IPS DF 6.9 (cell line): ENCODE measurements at places on chromosomes 3 and 15.

DNA sequence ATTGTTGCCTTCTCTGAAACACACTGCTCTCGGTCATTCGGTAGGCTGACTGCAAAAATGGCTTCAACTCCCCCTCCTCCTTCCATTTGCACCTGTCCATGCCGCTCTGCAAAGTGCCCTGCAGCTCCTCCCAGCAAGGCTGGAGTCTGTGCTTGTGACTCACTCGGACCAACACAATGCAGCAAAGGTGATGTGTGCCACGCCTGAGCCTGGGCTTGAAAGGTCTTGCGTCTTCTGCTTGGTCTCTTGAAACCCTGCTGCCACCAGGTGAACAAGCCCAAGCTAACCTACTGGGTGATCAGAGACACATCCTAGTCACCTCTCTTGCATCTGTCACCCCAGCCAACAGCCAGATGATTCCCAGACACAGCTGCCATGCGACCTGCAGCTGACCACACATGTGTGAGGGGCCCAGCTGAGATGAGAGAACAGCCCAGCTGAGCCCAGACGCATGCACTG, 71.1 kb downstream of the MGLL start:
- DNase-seq: no peak

DNA sequence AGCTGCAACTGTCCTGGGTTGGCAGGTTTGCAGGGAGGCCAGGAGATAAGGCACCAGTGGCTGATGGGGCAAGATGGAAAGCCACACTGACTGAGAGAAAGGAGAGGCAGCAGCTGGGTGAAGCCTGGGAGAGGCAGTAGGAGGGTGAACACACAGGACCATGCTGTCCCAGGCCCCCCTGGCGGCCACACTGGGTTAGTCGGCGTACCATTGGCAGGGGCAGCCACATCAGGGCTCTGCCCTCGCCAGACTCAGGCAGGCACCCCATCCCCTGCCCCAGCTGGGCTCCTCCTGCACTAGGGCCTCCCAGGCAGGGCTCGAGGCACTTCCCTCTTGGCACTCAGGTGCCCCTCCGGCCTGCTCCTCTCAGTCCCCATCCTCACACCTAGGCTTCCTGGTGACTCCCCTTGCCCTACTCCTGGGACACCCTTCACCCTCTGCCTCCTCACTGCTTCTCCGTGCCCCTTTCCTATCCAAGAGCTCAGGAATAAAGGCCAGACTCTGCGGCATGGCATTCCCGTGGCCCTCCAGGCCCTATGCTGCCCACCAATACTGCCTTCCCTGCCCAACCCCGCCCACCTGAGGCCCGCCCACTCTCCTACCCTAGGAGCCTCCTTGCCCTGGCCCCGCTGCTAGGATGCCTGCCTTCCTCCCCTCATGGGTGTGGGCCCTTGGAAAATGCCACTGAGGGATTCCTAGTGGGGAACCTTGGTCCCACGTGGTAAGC, 28.7 kb upstream of the DUSP7 start:
- no peak for DNase-seq

DNA sequence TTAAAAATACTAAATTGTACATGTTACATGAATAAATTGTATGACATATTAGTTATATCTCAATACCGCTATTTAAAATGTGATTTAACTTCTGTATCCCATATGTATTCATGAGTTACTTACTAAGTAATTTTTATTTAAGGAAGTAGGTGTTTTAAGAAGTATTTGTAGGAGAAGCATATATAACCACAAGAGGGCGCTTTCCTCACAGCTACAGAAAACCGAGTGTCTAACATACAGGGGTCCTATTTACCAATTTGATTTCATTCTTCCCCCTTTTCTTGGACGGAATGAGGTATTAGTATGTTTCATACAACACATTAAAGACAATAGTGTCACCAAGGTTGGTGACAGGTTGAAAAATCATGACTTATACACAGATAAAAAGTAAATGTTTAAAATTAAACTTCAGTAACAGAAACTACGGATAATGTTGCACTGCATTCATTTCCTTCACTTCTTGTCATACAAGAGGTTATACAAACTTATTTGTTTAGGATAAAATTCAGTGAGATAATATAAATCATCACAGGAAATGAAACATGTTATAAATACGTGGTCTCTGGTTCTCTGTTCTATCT, 253.6 kb downstream of the MAGI1 start:
- DNase-seq: peak; percentile 20

GRCh38 chr15:75672646-75673425, 25.1 kb downstream of the SNX33 start:
- no peak for DNase-seq

GRCh38 chr15:52016316-52016715, 2.7 kb upstream of the MAPK6 start:
- DNase-seq: no peak

DNA sequence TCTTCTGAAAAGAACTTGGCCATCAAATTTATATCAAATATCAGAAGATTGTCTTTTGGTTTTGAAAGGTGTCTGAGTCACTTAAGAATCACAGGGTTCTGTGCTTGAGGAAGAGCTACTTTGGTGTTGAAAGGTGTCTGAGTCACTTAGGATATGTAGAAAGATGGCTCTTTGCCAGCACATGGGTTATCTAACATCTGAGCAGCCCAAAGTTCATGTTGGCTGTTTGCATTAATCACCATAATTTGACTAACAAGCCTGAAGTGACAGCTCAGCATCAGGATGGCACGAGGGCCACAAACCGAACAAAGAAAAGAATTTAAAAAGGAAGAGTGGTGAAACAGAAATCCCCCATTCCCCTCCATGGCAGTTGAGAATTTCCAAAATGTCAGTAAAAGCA, 190.5 kb upstream of the CMC1 start:
- DNase-seq: no peak

GRCh38 chr3:72033666-72034428, 248.9 kb upstream of the PROK2 start:
- no peak for DNase-seq

GRCh38 chr3:132404276-132404675, 13.0 kb upstream of the DNAJC13 start:
- no peak for DNase-seq

- DNase-seq: no peak
Observed at GRCh38 chr3:49119036-49119435, 1.6 kb downstream of the USP19 start.

DNA sequence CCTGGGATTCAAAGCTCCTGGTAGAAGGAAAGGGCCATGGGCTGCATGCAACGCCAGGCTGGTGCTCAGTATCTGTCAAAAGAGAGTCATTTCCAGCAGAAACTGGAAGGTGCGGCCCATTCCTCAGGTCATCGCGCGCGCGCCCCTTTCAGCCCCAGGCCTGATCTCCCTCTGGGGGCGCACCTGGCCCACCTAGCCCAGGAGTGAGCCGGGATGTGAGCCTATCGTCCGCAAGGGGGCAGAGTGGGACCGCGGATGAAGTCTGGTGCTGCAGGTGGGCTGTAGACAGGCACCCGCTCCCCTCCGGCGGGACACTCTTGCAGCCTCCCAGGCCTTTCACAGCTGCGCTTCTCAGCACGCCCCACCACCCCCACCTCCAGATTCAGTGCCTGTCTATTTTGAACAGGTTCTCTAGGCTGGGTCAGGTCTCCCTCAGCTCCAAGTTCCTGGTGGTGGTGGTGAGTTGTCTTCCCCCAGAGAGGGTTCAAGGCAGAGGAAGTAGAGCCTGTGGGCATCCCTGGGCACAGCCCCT, 5.8 kb upstream of the RPL29 start:
- peak; percentile 90 for DNase-seq

DNA sequence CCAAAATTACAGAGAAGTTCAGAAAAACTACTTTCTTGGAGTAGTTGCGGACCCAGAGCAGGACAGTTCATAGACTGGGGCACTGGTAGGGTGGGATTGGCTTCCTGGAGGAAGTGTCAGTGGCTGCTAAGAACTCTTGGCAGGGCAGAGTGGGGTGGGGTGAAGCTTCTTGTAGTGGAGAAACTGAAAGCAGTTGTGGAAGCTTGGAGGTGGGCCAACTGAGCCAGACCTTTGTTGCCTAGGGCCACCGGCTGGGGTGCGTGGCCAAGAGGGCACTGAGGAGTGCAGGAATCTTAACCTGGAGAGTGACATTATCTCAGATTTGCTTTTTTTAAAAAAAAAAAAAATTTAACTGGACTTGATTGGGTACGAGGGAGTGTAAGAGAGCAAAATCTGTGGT, 3.1 kb downstream of the KAT2B start:
- no peak for DNase-seq

DNA sequence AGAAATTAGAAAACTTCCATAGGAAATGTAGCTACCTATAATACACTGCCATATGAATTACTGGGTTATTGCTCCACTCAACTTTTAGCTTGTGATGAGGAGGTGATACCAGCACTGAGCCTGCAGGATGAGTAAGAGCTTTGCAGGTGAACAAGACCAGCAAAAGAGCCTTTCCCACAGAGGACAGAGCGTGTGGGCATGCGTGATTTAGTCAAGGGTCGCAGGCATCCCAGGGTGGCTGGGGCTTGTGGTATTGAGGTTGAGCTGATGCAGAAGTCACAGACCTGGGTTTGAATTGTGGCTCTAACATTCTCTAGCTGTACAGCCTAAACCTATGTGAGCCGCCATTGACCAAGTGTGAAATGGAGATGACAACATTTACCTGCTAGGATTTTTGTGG, 5.6 kb downstream of the NRROS start:
- DNase-seq: no peak

DNA sequence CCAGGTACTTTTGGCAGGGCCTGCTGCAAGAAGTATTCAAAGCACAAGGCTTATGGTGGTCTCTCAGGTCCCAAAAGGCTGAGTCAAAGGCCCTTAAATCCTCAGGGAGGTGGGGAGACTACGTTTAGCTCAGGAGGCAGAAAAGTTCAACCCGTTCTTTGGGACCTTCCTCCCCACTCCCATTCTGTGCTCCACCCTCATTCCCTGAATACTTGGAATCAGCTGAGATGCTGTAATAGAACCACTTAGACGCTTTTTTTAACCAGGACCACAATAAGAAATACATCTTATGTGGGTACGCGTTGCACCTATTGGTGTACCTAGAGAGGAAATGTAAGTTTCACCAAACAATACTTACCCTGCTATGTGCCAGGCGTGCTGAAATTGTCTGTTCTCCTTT, 58.0 kb downstream of the FAM174B start:
- no peak for DNase-seq

- DNase-seq: no peak
Observed at GRCh38 chr15:38560456-38560926, 4.1 kb downstream of the RASGRP1 start.

DNA sequence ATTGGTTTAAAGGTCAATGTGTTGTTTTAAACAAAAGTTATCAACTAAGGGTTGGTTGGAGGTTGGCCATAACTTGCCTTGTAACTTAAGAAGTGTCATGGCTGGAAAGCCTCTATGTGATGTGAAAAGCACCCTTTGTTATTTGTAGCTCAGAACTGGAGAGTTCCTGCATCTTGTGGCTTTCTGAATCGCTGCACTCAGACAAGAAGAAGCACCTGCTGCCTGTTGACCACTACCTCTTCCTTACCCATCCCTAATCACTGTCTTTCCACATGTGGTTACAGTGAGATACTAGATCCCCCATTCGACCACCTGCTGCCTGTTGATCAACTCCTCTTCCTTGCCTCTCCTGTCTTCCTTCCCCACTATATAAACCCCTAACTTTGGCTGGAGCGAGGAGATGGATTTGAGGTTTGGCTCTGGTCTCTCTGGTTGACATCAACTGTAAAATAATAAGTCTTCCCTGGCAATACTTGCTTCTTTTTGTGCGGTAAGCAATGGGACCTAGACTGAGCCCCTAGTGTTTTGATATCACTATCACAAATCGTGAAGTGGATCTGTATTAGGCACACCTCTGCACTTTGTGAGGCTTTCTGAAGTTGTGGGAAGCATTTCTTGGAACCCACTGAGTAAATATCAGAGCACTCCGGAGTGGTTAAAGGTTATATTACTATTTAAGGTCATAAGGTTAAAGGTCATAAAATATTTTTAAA, 13.8 kb downstream of the RPL39L start:
- DNase-seq: no peak

DNA sequence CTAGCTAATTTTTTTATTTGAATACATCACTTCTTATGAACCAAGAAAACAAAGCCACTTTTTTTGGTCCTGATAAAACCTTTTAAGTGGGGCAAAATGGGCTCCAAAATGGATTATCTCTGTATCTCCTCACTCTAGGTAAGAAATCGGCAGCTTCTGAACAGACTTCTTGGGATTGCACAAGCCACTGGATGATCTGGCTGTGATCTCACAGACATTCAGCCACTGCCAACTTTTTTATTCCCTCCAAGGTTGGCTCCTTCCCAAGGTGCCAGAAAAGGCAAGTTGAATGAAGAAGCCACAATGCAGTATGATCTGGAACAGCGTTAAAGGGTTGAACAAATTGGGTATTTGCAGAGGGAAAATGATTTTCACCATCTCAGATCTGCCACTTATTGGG, 73.2 kb downstream of the PRICKLE2 start:
- no peak for DNase-seq

DNA sequence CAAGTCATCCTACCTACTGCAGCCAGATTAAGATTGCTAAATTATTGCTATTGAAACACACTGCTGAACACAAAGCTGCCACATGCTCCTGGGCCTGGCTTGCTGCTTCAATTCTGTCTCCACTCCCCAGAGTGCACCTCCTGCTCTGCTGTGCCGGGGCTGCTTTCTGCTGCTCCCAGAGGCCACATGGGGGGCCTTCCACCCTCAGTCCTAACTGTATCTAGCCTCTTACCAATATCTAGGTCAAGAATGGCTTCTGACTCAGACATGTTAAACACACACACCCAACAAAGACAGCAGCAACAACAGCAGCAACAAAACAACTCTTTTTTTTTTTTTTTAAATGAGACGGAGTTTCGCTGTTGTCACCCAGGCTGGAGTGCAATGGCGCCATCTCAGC, 33.0 kb downstream of the MYZAP start:
- no peak for DNase-seq

DNA sequence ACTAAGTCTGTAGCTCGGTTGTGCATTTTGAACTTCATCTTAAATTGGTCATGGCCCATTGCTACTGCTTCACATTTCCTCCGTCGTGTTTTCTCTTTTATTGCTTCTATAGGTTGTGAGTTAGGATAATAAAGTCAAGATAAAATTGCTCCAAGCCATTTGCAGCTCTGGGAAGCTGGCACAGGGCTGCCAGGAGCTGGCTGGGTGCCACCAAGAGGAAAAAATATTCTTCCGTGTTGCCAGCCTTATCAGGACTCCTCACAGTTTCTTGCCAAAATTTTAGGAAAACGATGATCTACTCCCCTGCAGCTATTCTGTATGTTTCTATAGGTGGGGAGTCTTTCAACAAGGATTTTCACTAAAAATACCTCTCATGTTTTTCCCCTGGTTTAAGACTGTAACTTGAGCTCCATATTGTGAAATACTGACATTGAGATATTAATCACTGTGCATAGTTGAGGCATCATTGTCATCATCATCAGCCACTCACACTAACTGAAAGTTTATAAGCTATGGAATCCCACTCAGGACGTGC, 55.4 kb upstream of the PIAS1 start:
- no peak for DNase-seq
